Activated CD8-positive, alpha-beta memory T cell treated with anti-CD3 and anti-CD28 coated beads for 1 hour (primary cell): ENCODE measurements at places on chromosomes 11 and 22.

GRCh38 chr11:57668434-57668782 is 494 bp downstream of the ZDHHC5 start:
- DNase-seq, result no peak

DNA sequence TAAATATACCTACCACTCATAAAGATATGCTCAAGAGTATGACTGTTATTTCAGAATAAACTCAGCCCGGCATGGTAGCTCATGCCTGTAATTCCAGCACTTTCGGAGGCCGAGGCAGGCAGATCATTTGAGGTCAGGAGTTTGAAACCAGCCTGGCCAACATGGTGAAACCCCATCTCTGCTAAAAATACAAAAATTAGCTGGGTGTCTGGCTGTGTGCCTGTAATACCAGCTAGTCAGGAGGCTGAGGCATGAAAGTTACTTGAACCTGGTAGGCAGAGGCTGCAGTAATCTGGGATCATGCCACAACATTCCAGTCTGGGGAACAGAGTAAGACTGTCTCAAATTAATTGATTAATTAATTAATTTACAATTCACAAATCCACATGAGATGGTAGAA is 208.2 kb upstream of the PDGFD start:
- no peak for DNase-seq

DNA sequence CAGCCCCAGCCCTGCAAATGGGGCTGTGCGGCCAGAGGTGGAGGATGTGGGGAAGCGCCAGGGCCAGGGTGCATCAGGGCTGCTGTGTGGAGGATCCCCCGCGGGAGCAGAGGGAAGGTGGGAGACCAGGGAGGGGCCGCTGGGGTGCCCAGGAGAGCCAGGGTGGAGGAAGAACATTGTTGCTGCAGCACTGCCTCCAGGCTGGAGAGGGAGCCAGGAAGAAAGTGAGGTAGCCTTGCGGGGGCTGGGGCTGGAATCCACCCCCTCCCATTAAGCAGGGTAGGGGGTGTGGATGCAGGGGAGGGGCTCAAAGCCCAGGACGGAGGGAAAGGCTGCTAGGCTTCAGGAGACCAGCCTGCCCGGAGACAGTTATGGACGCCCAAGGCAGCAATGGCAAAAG is 15.0 kb downstream of the CABP7 start:
- no peak for DNase-seq

- no peak for DNase-seq
Measured at GRCh38 chr22:46115755-46116490, 34.4 kb upstream of the PPARA start.

DNA sequence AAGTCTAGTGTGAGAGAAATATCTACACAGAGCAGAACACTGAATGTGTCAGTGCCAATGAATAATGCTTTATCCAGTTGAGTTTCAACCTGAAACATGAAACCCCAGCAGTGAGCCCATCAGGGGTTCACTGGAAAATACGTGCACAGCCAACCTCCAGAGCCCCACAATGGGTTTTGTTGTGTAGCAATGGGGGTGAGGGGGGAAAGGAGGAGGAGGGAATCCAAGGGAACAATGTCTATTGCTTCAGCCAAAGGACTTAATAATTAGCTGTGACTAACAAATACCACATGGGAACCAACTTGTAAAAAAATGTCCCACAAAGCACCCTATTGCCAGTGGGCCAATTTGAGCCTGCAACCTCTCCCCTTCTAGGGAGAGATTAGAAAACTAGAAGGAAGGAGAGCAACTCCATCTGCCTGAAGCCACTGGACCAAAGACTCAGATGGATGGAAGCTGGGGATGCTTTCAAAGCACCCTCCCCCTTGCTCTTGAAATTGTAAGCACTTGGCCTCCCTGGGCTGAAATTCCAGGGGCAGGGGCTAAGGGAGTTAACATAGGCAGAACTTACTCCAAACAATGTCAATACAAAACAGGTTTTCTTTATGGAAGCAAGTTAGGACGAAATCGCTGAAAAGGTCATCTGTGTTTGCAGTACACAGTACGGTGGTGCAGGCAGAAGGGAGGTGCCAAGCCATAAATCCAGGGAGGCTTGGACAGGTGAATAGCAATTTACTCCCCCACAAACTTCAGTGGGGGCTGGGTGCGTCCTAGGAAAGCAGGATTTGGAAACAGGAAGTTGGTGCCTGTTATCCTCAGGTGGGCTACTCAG is 99.8 kb downstream of the ARL14EP start:
- DNase-seq, result no peak

DNA sequence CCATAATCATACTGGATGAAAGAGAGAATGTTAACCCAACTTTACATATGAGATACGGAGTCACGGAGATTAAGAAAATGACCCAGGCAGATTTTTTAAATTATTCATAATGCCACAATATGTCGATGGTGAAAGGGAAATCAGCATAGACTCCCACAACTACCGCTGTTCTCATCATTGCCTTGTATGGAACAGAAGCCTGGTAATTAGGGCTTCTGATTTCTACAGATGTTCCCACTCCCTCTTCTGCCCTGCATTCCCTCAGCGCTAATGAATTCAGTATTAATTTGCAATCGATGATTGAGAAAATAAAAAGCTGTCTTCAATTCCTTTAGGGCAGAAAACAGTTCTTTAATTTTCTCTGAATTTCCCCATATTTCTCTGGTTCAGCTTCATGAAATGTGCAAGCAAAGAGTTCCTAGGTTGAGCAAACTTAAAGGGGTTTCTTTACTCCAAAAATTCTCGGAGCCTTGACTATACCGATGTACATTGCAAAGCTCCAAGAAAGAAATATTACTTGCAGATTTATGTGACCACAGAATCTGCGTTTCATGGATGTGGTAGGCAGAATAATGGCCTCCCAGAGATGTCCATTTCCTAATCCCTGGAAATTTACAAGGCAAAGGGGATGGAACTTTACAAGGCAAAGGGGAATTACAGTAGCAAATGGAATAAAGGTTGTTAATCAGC is 134.9 kb upstream of the ZC3H12C start:
- no peak for DNase-seq

GRCh38 chr11:113449743-113450142 is 25.5 kb downstream of the DRD2 start:
- no peak for DNase-seq

DNA sequence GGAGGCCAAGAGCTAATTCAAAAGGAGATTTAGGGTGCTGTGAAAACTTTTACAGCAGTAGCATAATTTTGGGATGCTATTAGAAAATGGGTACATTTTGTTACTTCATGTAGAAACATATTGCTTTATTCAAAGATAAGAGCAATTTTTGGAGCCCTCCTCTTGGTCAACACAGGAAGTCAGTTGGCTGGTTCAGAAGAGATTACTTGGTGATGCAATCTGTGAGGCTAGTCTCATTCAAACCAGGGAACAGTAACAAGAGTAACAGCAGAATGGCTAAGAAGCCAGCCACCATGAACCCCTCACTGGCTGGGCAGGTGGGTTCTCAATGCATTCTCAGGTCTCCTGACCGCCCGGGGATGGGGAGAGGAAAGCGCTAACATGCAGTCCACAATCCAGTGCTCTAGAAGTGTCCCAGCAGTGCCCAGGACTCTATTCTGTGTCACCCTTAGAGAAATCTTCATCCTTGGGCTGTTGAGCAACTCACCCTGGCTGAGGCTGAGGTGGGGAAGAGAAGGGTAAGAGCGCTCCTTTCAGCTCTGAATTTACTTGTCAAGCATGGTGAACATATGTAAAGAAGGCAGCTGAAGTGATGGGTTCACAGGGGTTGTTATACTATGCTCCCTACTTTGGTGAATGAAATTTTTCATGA is 262.2 kb upstream of the UBASH3B start:
- DNase-seq, result no peak

DNA sequence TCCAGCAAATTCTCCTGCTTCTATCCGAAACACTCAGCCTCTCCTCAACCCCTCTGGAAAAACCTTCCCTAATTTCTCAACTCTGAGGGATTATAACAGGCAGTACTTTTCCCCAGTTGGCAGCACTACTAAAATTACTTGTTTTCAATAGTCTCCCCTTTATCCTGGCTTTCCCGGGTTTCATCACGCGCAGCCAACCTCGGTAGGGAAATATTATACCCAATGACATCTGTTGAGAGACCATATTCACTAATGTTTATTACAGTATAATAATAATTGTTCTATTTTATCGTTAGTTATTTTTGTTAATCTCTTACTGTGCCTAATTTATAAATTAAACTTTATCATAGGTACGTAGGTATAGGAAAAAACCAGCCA is 330 bp upstream of the POLD3 start:
- DNase-seq, result no peak

GRCh38 chr11:106789406-106789805 is 228.9 kb downstream of the GUCY1A2 start:
- no peak for DNase-seq

- no peak for DNase-seq
Measured at GRCh38 chr11:16338393-16338792, 18.0 kb downstream of the SOX6 start.

DNA sequence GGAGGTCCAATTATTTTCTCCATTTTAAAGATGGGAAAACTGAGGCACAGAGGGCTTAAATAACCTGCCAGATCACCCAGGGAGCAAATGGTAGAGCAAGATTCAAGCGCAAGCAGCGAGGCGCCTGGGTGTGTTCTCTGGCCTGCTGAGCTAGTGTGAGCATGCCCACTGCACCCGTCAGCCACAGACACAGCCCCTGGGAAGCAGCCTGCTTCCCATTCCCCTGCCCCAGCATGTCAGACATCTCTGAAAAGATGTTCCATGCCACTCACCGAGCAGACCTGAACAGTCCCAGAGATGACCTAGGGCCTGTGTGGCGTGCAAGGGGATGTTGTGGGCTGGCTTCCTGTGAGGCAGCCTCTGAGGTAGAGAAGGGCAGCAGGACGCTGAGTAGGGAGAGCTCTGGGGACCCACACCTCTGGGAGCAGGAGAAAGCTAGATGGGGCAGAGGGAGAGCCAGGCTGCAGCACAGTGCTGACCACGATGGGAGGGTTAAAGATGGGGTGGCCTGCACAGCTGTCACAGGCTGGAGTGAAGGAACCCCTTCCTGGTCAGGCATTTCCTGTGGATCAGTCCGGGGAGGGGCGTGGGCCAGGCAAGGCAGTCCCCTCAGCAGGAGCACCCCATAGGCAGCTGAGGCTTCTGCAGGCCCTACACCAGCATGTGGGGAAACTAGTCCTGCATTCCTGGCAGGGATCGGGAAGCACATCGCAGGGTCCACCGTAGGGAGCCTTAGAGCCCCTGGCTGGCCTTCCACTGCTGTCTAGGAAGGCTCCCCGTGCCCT is 101.4 kb downstream of the GALNT18 start:
- DNase-seq, result no peak

GRCh38 chr22:49362211-49362839 is 465.3 kb downstream of the BRD1 start:
- DNase-seq, result no peak

DNA sequence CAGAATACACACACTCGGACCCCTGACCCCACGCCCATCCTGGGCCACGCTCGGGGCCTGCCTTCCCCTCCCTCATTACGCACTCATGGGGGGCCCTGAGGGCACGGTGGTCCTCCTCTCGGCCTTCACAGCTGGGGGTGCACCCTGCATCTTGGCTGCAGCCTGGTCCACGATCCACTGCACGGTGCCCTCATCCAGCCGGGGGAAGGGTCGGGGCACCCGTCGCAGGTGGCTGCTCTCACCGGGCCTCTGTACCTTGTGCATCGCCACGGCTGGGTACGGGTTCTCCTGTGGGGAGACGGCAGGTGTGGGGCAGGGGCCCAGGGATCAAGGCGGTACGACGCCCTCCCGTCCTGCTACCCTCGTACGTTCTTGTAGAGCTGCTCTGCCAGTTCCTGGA is 10.4 kb downstream of the SBF1 start:
- DNase-seq, result no peak

- DNase-seq, result no peak
Measured at GRCh38 chr11:110948112-110948511, 235.9 kb upstream of the ARHGAP20 start.

- DNase-seq, result no peak
Measured at GRCh38 chr11:31810779-31811647, at the start of gene PAX6. Gene PAX6, minus strand, starts transcription at chr11:31811322. Its CDS starts 4,911 bp downstream, at chr11:31806411.

- DNase-seq, result no peak
Measured at GRCh38 chr11:114738954-114739353, 60.6 kb downstream of the NXPE2 start.

DNA sequence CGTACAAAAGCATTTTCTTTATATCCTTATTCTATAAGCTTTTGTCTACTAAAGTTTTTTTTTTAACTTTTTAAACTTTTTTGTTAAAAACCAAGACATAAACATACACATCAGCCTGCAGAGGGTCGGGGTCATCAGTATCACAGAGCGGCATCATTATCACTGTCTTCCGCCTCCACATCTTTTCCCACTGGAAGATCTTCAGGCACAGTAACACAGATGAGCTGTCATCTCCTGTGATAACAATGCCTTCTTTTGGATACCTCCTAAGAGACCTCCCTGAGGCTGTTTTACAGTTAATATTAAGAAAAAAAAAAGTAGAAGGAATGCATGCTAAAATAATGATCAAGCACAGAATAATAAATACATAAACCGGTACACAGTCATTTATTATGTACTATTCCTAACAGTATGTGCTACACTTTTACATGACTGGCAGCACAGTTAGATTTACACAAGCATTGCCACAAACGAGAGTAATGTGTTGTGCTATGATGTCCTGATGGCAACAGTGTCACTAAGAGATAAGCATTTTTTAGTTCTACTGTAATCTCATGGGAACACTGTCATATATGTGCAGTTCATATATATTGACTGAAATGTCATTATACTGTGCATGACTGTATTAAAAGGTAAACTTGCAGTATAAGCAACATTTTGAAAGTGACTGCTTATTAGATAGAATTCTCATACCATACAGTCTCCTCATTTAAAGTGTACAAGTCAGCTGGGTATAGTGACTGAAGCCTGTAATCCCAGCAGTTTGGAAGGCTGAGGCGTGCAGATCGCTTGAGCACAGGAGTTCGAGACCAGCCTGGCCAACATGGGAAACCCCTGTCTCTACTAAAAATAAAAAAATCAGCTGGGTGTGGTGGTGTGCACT is 58.6 kb downstream of the KDM2A start:
- no peak for DNase-seq

GRCh38 chr22:37258005-37258752 is 14.1 kb upstream of the RAC2 start:
- DNase-seq, result no peak

DNA sequence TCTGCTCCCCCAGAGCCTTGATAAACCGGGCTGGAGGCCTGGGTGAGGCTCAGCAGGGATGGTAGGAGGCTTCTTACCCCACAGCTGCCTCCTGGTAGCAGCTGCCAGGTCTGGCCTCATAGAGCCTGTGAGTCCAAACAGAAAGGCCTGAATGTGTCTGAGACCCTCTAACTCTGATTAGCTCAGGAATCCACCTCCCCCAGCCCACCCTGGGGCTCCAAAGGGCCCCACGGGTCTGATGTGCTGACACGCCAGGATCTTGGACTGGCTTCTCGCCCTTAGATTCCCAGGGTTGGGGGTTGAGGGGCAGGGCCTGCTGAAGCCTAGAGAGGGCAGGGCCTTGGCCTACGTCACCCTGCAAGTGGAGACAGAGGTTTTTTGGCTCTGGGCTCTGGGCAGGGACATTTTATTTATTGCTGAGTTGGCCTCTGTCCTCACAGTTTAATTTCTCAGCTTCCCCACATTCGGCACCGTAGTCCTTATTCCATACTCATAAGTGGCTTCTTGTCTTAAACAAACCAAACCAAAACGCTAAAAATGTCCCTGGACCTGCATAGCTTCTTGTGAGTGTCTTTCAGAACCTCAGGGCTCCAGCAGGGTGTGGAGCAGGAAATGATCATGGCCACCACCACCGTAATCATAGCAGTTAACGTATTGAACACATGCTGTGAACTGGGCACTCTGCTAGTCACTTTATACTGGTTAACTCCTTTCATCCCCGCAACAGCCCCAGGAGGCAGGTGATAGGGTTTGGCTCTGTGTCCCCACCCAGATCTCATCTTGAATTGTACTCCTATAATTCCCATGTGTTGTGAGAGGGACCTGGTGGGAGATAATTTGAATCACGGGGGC is 25.1 kb downstream of the KIAA1671 start:
- no peak for DNase-seq

- DNase-seq, result no peak
Measured at GRCh38 chr11:65026810-65027209, 429 bp upstream of the SNX15 start.
